Umbilical cord (tissue), 2 donors: ENCODE measurements at places on chromosomes 13 and 19.

DNA sequence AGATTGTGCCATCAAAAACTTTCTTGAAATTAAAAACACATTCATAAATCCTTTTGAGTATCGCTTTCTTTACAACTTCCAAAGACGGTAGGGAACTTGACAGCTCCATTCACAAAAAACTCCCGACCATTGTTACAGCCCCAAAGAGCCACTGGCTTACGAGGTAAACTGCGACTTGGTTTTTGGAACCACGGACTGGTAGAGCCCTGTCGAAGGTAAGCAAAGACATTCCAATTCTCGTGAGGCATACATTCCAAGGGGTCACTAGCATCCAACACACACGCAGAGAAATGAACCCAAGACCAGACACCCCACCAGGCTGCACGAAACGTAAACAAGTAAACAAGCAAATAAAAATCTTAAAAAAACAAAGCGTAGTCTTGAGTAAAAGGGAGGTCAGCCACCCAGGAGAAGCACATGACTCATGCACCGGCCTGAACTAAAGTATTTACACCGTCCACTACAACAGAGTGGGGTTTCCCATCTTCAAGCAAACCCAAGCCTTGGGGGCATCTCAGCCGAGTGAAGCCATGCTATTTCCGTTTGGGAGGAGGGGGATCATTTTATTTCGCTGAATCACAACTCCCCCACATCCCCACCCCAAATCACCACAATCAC is 1.4 kb downstream of the BRD4 start:
- DNase-seq: no peak

GRCh38 chr19:18879579-18880373 is 16.2 kb downstream of the CERS1 start:
- DNase-seq: no peak

GRCh38 chr19:58544591-58545285 is 874 bp downstream of the TRIM28 start:
- no peak for DNase-seq

GRCh38 chr19:7534531-7535046 is 928 bp upstream of the PNPLA6 start:
- DNase-seq: peak; percentile 94

- no peak for DNase-seq
Observed at GRCh38 chr13:110915874-110916206, 971 bp upstream of the ANKRD10 start.

GRCh38 chr19:41226053-41226873 is 7.2 kb downstream of the AXL start:
- peak; percentile 66 for DNase-seq

DNA sequence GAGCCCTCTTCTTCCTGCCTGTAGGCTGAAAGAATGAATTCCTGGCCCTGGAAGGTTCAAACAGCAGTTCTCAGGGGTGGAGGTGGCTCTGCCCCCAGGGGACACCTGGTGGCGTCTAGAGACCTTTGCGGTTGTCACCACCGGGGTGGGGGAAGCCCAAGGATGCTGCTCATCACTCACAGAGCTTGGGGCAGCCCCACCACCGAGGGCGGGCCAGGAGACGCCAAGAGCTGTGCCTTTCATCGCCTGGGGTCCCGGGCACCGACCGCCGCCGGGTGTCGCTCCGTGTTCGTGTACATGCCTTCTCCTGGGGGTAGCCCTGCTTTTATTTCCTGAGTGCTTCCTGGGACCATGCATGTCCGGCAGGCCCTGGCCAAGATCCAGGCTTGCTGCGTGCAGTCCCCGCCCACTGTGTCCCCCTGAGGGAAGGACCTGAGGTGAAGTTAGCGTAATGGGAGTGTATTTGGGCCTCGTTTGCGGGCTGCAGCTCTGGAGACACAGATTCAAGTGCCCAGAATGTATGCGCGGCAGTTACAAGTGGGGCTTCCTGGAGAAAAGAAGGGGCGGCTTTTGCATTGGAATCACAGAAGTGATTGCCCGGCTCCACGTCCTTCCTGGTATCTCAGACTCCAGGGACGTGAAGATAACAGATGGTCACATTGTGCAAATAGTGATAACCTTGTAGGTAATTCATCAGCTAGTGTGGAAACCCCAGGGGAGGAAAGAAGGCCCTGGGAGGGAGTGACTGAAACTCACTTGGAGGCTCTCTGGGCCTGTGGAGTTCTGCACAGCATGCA is 7.8 kb downstream of the DOT1L start:
- DNase-seq: no peak

DNA sequence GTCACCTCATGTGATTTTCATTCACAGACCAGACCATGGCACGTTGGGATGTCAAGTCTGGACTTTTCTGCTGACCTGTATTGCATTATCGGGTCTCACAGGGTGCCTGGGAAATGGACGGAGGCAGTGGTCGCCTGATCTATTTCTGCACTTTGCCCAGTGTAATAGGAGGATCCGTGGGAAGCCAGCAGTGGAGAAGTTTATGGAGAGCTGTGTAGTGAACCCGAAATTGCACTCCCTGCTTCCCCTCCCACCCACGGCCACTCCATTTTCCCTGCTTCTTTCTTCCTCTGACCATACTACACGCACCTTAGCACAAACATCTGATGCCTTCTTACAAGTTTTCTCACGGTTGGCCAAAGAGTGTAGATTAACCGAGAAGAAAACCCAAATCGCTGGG is 16.9 kb downstream of the EFNB2 start:
- DNase-seq: no peak
